ENCODE measurements at places on chromosomes 5 and 9.

DNA sequence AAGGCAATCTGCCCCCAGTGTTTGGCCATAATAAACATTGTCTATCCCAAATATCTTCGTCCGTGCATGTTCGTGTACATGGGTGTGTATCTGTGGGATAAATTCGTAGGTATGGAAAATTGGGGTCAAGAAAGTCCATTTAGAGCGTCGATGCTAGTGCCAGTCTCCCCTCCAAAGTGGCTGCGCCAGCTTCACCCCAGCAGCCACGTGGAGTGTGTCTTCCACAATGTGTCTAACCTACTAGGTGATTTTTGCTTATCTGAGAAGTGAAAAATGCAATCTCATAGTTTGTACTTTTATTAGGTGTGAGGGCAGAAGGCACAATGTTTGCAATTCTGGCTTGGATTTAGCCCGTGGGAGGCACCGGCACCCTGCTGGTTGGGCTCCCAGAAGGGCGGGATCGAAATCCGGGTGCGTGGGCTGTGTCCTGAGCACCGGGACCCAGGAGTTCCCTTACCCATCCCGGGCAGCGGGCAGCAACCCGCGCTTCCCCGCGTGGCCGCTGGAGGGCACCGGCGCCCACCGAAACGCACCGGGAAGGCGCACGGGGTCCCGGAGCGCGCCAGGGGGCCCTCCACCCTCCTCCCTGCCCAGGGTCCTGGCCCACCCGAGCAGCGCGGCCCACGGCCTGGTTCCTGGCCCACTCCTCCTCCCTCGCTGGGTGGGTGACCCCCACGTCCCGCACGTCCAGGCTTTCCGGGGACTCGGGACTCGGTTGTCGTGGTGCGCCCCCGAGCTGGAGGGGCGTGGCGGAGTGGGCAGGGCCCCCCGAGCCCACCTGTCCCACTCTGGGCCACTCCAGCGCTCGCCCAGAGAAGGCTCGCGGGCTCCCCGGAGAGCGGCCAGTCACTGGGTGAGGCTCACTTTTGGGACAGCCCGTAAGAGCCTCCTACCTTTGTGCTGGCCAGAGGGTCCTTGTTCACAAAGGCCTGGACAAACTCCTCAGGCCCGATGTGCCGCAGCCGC, 55.4 kb upstream of the RNF130 start:
- DNase-seq: no peak

GRCh38 chr9:90000925-90001324, 396.1 kb downstream of the GADD45G start:
- DNase-seq: no peak

DNA sequence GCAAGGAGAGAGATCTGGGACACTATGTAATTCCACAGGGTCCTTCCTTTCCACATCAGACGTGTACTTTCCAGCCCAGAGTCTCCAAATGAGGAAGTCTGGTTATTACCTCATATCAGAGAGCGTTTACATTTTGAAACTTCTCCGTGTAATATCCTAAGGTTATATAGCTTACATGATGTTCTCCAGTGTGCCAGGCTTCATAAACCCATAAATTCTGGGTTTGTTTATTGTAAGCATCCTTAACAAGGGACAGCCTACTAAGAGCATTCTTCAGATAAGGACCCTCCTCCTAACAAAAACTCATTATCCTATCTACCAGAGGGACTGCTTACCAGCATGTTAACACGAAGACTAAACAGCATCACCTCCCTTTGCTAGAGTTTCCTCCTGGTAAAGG, 17.9 kb downstream of the SRFBP1 start:
- DNase-seq: no peak

GRCh38 chr5:42887097-42887496, 75.4 kb upstream of the SELENOP start:
- DNase-seq: no peak

DNA sequence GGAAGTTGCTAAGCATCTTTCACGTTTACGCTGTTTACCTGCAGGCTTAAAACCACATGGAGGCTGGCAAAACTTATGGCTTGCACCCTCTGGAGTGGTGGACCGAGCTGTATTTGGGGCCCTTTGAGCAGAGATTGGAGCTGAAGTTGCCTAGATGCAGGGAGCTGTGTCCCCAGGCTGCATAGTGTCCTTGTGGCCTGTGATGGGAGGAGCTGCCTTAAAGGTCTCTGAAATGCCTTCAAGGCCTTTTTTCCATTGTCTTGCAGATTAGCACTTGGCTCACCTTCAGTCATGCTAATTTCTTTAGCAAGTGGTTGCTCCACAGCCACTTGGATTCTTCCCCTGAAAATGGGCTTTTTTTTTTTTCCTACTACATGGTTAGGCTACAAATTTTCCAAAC, 81.5 kb upstream of the CHD1 start:
- no peak for DNase-seq

- no peak for DNase-seq
Measured at GRCh38 chr9:119955276-119955675, 586.0 kb upstream of the BRINP1 start.

GRCh38 chr5:159214486-159215271, 5.3 kb upstream of the RNF145 start:
- DNase-seq: no peak

GRCh38 chr5:179755022-179755421, 22.4 kb downstream of the MAML1 start:
- no peak for DNase-seq

DNA sequence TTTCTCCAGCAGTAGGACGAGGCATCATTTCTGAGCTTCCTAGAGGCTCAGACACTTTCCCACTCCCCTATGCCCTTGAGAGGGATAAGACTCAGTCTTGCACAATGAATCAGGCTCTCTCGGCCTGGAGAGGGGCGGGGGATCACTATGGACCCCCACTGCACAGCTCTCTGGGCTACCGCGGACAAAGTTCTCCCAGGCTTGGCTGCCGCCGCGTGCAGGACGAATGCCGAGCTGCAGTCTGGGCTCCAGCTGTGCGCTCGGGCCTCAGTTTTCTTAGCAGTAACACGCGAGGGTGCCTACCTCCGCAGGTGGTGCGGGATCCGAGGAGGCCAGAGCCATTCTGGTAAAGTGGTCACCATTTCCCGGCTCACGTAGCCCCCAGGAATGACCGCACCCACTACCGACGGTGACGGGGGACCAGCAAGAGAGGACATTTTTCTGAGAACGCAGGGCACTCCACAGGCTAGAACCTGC, 3.4 kb upstream of the MYORG start:
- no peak for DNase-seq

- no peak for DNase-seq
Measured at GRCh38 chr9:95985440-95986055, 110.1 kb downstream of the ERCC6L2 start.

- DNase-seq: no peak
Measured at GRCh38 chr9:69569738-69570451, 102.3 kb downstream of the APBA1 start.

- no peak for DNase-seq
Measured at GRCh38 chr9:37683531-37684371, 33.0 kb downstream of the FRMPD1 start.

DNA sequence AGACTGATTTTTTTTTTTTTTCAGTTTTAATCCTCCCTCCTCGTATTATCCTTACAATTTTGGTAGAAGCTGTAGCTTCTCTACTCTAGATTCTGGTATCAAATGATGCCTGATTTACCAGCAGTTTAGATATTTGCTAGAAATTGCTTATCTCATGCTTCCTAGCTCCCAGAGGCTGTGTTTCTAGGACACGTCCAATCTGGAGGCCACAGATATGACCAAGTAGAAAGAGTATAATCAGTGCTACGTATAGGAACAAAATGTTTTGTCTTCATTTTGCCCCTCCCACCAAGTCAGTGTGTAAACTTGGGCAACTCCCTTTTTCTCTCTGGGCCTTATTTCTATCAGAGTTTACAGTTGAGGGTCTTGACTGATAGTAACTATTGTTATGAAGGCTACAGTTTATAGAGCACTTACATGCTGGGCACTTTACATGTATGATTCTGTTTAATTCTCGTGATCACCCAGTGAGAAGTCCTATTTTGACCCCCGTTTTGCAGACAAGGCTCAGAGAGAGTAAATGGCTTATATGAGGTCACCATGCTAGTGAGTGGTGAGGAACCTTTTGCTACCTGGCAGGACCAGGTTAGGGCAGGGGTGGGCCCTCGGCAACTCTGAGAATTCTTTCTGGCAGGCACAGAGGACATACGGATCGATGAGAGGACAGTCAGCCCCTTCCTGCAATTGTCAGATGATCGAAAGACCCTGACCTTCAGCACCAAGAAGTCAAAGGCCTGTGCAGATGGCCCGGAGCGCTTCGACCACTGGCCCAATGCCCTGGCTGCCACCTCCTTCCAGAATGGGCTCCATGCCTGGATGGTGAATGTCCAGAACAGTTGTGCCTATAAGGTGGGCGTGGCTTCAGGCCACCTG, 7.6 kb downstream of the HDHD3 start:
- DNase-seq: no peak

DNA sequence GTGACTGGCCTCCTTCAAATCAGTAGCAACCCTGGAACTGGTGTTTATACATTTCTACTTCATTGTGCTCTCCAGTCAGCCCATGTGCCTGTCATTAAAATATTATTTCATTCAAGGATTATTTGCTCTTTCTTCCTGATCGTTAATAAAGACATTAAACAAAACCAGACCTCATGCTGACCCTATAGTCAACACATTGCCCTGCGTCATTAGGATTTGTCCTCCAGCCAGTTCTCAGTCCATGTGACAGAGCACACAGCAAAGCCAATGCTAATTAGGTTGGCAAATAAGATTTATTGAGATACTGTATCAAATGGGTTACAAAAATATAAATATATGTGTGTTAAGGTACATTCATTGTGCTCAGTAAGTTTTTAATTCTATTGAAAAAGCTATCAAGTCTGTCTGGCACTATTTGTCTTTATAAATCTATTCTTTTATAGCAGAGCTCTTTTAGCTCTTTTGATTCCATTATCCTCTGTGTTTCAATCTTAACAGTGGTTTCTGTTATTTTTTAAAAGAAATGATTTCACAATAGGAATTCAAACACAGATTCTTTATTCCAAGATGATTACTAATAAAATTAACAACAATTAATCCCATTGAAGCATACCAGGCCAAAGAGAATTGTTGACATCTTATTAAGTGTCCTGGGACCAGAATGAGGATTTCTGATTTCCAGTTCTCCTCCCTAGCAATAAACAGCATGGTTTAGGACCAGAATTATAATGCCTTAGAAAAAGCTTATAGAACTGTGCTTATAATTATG, 209.4 kb upstream of the RGMB start:
- no peak for DNase-seq

DNA sequence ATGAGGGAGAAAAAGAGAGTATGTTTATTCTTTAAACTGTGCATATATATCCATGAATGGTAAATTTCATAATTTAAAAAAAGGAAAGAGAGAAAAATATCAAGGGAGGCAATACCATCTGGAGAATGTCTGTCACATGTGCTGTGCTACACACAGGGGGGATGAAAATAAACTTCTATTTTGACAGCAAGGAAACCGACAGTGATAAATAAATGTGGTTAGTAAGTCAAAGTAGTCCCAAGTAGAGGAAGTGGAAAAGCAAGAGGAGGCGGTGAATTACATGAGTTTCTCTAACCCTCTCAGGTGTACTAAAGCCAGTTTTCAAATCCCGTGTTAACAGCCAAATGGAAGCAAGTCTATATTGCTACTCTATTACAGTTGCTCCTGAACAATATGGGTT, 83.3 kb downstream of the ICE1 start:
- DNase-seq: no peak

- no peak for DNase-seq
Measured at GRCh38 chr5:80834710-80835109, 125.5 kb upstream of the RASGRF2 start.

DNA sequence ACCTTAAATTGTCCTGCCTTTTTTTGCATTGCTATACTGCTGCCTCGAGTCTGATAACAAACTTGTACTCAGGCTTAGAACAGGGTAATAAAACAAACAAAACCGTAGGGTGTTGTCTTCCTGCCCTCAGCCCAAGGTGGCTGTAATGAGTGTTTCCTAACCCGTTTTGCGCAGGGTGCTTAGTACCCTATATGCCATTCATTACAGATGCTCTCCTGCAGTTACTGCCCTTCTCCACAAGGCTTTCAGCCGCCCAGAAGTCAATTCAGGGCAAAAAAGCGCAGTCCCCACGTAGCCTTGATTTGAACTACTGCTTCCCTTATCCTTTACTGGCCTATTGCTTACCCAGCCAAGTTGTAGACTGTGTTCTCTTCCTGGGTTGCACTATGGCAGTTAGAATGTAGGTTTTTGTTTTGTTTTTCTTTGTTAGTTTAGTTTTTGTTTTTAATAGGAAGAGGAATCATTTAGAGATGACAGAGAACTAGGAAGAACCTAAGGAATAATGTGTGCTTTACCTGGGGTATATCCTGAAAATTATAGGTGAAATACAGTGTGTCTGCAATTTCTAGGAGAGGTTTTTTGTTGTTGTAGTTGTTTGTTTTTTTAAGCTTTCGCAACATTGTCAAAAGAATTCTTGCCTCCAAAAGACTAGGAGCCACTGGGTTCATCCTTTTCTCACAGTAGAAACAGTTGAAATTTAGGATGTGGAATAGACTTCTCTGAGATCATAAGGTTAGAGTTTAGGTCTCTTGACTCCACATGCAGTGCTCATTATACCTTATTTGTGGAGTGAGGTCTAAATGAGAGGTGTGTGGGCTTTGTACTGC, 1.3 kb downstream of the HMGXB3 start:
- DNase-seq: peak; percentile 38

DNA sequence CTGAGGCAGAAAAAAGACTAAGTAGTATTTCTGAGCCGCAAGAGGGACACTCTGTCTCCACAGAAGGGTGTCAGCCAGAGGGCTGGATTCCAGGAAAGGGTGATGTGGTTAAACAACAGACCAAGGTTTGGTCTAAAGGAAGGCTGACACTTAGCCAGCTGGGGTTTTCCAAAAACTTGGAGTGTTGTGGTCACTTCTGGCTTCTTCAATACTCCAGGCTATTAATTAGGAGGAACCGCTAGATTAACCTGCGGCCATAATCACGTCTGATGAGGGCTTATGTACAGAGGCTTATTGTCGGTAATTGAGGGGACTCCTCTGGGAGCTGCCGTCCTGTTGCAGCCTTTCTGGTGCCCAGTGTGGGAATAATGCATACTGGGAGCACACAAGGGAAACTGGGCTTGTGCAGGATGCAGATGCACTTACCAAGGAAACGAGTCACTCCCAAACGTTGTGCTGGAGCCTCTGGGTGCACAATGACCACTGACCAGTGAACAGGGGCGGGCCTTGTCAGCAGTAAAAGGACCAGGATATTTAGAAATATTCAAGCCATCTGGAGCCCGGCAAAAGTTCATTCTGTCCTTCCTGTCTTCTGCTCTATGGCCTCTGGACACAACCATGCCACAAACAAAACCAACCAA, 70.2 kb upstream of the TUT7 start:
- DNase-seq: no peak

DNA sequence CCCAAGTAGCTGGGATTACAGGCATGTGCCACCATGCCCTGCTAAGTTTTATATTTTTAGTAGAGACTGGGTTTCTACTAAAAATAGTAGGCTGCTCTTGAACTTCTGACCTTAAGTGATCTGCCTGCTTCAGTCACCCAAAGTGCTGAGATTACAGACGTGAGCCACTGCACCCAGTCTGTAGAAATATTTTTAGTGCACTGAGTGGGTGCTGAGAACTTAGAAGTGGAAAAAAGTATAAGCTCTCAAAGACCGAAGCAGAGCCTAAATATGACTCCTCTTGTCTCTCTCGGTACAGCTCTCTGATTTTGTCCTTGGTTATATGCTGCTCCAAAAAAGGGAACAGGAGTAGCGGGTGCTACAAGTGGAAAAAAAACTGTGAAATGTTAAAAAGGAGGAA, 353.8 kb upstream of the IZUMO3 start:
- DNase-seq: no peak

All from T-helper 22 cell (primary cell).